ENCODE measurements at places on chromosomes 7 and 10.

DNA sequence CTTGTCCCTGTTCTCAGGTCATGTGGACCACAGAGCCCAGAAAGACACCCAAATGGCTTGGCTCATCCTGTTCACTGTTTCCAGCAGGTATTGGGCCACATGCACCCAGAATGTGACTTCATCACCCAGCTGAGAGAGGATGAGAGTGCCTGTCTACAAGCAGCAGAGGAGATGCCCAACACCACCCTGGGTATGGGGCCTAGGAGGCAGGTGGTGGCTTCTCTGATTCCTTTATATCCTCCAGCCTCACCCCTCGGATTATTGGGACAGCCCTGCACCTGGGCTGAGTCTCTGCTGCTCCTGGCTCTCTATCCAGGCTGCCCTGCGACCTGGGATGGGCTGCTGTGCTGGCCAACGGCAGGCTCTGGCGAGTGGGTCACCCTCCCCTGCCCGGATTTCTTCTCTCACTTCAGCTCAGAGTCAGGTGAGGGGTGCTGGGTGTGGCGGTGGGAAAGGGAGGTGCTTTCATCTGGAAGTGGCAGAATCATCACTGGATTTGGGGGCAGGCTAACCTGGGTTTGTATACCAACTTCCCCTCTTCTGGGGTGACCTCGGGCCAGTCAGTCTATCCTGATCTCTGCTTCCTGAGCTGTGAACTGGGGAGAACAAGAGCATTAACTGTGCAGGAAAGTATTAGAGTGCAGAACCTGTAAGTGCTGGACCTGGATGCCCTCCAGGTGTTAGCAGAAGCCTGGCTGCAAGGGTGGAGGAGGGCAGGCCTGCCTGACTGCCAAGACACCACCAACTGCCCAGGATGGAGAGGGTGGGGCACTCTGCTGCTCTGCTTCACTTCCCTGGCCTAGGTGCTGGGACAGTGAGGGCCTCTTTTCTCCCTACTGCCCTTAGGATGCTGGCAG is 5.2 kb downstream of the GHRHR start:
- no peak for DNase-seq

- DNase-seq = no peak
Measured at GRCh38 chr7:44247868-44248651, 47.3 kb downstream of the YKT6 start.

DNA sequence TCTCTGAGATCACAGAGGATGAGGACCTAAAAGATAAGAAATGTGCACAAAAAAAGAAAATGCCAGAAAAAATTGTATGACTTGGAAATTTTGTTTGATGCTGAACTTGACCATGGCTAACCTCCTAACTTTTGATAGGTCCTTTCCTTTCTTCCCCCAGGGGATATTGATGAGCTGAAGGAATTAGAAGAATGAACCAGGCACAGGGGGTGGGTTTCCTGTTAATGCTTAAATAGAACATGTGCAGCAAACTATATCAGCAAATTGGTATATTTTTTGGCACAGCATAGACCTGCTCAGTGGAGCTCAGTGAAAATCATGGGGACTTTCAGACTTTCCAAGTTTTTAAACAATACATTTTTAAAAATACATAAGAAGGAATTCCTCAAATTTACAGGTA is 300.7 kb downstream of the HDAC9 start:
- DNase-seq = no peak

GRCh38 chr10:30784897-30785605 is 155.5 kb upstream of the LYZL2 start:
- DNase-seq = peak; percentile 25

DNA sequence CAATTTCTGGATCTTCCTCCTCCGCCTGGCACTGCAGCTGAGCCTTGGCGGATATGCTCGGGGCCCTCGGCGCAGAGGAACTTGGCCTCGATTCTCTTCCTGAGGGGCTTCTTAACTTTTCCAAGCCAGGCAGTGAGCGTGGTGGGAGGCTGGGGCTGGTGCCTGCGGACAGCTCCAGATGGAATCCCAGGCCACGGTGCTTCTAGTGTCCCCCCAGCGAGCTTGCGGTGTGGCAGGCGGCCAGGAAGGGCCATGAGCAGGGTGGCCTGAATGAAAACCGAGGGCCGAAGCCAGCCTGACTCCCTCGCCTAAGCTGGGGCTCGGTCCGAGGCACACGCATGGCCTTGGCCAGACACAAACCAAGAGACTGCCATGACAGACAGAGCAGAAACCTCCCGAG is 31.3 kb downstream of the RCC1L start:
- DNase-seq = no peak

GRCh38 chr10:32104622-32105509 is 48.6 kb upstream of the KIF5B start:
- DNase-seq = no peak

DNA sequence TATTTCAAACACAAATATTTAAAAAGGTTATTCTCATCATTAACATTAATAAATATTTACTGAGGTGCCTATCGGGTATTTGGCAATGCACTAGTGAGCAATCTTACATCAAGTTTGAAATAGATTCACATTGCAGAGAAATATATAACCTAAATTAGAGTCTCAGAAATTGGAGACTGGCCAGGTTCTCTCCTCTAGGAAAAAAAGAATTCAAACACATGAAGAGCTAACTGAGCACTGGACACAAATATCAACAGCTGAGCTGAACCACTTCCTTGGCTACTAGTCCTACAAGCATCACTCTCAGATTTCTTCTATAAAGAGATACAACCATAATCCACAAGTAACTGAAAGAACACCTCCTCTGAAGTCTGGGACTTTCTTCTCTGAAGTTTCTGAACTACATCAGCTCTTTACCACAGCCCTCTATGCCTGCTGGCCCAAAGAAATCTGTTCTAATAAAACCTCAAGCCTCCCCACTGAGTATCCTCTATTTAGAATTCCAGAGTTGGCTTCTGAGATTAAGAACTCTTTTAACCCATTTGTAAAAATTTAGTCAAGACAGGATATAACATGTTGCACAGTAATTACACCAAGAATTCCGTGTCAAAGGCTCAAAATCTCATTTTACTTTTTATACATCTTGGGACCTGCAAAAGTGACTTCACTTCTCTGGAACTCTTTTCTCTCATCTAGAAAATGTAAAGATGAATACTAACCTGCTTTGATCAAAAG is 45.2 kb downstream of the MTERF1 start:
- no peak for DNase-seq

DNA sequence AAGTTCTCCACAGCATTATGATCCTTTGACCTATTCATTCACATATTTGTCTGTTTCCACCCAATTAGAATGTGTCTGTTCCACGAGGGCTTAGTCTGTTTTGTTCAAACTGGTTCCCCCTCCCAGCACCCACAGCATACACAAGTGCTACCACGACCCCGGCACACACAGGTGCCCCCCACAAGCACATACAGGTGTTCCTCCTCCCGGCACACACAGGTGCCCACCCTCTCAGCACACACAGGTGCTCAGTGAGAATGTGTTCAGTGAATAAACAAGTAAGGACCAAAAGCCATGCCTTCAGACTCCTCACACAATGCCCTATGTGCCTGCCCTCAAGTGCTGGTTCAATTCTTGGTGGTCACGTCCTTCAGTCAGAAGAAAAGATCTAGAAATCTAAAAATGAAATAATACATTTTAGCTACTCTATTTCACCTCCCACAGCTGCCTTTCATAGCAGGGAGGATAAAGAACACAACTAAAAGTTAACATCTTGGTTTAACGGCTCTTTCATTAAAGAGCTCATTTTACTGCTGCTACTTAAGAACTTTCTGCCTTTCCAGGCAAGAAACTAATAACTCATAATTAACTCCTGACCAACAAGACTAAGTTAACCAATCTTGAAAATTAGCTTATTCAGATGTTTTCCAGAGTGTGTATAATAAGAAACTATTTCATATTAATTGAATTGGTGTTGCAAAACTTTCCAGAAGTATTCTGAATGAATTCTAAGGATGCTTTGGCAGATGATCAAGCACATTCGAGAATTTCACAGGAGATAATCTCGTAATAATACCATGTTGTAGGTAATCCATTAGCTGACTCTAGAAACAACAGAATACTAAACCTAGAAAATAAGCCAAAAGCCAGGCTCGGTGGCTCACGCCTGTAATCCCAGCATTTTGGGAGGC is 2.3 kb downstream of the DNMBP start:
- DNase-seq = no peak

DNA sequence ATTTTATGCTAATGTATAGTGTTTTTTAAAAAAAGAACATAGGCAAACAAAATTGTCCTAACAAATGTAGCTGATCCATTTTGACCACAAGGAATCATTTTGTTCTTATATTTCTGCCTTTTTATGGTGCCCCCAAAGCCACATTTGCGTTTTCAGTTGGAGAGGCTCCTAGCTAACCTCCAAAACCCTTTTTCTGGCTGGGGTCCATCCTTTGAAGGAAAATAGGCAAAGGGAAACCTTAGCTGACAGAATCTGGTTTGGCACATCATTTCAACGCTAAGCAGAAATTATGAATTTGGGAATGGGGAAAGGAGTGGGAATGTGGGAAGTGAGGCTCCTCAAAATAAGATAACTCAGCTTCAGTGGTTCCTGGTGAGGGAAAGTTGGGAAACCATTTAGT is 25.6 kb upstream of the SLC25A13 start:
- DNase-seq = no peak

GRCh38 chr10:97372233-97372875 is 28.8 kb downstream of the RRP12 start:
- no peak for DNase-seq

GRCh38 chr10:122590153-122590552 is 29.6 kb downstream of the DMBT1 start:
- DNase-seq = no peak

DNA sequence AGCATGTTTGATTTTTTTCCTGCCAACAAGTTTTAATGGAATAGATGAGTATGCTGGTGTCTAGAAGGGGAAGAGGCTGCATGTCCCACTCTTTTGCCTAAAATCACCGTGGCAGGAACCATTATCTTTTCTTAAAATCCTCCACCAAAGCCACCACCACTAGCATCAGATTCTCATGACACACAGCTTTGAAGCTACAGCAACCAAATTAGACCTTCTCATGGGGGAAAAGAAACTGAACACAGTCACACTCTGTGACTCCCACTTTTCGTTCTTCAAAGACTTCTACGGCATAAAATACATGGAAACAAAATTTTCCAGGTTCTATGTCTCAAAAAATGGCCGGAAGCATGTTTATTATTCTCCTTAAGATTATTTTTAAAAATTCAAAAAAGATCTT is 81.8 kb downstream of the SGMS1 start:
- no peak for DNase-seq

GRCh38 chr10:62053860-62054259 is 152.4 kb downstream of the ARID5B start:
- peak; percentile 62 for DNase-seq

DNA sequence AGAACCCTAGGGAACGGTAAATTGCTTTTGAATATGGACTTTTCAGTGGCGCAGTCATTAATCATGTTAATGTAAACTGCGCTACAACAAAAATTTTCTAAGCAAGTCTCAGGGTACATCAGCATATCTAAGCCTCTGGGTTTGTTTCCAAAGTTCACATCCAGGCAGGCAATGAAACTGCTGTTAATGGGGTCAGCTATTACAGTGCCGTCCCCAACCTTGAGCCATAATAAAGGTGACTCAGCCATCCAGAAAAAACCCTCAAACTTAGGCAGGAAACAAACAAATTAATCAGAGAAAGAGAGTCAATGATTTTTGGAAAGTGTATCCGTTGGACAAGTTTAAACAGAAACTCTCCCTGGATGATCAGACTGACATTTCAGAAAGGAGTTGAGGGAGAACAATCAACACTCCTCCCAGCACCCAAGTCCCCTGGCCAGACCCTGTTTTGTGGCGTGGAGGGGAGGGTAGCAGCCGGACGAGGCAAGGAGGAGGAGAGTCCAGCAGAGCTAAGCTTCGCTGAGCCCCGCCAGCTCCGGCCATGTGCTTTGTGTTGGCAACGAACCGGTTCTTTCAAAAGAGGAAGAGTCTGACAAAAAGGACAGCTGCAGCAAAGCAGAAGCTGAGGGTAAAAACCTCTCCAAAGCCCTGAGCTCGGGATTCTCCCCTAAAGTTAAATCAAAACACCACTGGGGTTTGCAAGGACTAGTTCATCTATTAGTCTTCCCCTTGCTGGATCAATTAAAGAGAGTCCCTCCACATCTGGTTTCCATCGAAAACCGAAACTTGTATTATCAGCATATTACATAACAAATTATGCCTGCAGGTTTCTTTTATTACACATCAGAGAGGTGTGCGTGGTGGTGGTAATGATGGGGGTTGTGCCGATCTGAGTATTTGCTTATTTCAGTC is 3.6 kb downstream of the FAM53B start:
- DNase-seq = no peak

- no peak for DNase-seq
Measured at GRCh38 chr7:142739923-142740492, 9.3 kb upstream of the PRSS1 start.

- DNase-seq = no peak
Measured at GRCh38 chr7:81284576-81284975, 365.7 kb upstream of the SEMA3C start.

DNA sequence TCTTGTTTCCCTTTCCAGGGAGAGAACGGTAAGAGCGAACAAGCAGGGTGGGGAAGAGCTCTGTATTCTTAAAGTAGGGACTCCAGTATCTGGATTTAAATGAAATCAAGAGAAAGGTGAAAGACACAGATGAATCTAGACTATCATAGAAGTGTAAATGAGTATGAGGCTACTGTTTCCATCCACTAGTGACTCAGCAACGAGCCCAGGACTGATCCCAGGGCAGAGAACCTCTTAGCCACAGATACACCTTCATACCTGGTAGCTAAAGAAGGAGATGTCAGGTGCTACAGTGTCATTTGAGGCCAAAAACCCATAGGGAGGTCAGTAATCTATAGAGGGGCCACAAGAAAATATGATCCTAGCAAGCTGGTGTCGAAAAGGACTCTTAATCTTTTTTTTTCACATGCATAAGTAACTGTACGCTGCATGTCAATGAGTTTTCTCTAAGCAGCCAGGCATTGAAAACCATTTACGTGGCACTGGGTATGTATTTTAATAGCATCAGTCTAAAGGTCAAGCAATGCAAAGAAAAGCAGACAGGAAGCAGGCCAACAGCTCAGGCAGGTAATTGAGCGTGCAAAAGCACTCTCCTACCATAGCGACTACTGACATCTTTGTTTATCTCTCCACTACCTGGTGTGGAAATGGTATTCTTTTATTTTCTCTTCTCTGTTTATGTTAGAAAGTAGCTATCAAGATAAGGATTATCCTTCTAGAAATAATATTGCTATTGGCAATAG is 91.5 kb upstream of the EGR2 start:
- DNase-seq = no peak

Measured in T-helper 2 cell (primary cell).